COLO829 (cell line): ENCODE measurements at places on chromosomes 7 and 10.

- no peak for DNase-seq
These were observed 187.6 kb upstream of the KLF14 start for GRCh38 chr7:130921391-130922180.

GRCh38 chr7:24751484-24751883 is 5.8 kb downstream of the GSDME start:
- no peak for DNase-seq

GRCh38 chr10:34537629-34538231 is 277.4 kb downstream of the PARD3 start:
- no peak for DNase-seq

DNA sequence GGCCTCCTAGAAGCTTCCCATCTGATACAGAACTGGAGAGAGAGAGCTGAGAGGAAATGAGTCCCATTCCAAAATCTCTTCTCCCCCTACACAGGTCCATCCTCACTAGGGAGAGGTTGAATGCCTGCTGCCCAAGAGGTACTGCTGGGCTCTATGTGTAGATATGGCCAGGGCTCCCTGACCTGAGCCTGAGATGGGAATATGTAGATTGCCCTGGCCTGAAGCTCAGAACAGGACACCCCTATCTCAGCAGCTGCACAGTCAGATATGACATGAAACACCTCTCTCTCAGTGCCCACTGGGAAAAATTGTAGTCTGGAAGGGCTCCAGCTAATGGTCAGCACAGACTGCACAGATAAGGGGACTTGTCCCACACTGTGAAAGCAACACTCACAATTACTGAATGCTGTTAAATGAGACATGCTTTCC is 3.1 kb upstream of the IFIT1B start:
- DNase-seq, result no peak

DNA sequence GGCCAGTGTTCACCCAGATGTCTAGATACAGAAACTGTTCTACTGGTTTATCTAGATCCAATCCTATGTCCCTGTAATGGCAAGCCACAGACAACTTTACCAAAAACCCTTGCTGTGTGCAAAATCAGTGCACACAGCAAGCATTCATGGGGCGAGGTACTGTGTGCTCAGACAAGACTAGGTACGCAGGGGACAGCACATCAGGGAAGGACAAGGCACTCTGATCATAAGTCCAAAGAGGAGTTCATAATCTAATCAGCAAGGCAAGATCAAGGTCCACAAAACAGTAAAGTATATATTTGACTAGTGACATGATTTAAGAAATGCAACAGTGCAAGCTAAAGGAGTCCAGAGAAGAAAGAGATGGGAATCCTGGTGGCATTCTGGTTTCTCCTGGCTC is 25.9 kb downstream of the KCNMA1 start:
- no peak for DNase-seq
